ENCODE measurements at places on chromosomes 6 and 20.

DNA sequence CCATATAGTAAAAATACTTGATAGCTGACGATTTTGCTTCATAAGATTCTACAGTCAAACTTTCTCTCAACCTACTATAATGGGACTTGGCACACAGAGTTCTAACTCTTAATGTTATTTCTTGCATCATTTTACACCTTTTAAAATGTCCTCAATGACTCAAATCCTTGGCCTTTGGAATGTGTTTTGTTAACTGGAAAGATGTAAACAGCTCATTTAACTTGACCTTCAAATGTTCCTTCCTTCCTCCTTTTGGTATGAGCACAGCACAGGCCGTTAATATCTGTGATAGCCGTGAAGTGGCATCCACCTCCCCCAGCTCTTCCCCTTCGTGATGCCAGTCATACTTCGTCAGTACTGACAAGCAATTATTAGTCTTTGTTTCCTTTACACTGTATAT, 972.0 kb upstream of the CITED2 start:
- DNase-seq = no peak

GRCh38 chr6:73779943-73780342, 83.9 kb downstream of the CD109 start:
- DNase-seq = no peak

DNA sequence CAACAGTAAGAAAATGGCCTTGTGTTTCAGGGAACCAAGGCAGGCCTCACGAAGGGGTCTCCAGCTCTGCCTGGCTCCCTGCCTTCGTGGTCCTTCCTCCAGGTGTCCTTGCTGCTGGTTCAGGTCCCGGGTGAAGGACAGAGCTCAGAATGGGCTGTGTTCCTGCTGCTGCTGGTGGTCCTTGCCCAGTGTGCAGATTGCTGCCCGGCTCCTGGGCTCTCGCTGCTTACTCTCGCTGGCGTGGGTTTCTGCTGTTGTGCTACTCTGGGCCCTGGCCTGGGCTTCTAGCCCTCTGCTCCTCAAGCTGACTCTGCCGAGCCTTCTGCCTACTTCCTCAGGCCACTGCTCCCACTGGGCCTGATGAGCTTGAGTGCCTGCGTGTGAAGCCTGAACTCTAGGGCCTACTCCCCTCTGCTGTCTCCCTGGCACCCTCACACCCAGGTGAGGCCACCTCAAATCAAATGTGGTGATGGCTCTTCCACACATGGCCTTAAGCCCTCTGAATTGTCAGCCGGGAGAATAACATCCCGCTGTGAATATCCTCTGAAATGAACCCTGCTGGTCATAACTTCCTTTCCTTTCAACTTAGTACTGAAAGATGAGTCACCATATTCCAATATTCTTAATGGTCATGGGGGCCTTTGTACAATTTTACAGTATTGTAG, 171.6 kb downstream of the FOXC1 start:
- DNase-seq = no peak

DNA sequence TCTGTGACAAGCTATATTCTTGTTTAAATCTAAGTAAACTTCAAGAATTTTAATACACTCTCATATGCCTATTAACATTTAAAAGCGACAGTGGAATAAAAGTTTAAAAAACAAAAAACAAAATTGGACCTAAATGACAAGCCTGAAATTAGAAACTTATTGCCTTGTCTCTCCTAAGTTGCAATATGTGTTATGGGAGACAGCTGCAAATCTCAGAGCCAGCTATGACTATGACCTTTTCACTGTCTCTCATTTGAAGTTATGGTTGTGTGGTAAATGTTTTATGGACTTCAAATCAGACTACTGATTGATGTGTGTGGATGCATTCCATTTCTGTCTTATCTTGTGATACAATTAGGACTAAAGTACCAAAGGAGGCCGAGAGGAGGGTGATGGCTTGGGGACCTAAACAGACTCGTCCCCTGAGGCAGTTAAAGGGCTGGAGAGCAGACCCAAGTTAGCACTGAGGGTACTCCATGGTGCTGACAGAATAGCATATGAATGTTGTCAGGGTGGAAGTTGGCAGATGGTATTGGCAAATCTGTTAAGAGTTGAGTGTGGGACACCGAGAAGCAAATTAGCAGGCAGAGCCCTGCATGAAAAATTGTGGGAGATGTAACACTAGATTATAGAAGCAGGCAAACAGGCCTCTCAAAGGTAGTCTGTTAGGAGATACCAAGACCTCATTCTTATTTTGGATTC, 930.1 kb upstream of the MAN1A1 start:
- no peak for DNase-seq

DNA sequence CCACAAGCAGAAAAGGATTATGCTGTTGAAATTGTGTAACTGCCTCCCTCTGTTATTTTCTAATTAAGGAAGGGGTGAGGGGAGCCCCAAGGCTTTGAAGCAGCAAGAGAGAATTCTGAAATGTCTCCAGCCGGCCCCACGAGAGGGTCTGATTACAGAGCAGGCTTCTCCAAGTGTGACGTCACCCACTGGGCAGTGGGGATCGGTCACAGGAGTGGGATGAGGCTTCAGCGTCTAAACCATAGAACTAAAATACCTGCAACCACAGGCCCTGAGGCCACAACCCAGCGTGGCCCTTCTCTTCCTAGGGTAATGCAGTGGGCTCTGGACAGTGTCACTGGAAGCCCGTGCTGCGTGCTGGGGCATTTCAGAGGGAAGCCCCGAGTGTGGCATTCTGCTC, 38.6 kb upstream of the APCDD1L start:
- DNase-seq = no peak

GRCh38 chr6:17012421-17013225, 89.2 kb upstream of the STMND1 start:
- no peak for DNase-seq

DNA sequence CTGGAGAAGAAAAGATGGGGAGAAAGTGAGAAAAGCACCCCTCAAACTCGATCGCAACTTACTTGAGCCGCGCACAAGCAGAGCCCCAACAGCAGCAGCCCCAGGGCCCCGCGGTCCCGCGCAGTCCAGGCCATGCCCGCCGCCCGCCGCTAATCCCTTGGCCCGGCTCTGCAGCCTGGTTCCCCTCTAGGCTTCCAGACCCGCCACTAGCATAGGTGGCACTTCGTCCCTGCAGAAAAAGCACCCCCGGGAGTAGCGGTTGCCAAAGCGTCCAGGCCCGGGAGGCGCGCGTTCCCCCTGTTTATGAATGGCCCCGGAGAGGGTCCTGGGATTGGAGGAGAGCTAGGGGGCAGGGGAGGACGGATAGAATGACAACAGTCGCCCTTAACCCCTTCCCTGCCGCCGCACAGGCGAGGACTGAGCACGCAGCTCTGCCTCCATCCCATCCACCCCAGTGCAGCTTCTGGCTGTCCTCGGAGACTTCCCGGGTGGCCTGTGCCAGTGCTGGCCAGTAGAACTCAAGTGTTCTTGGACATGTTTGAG, 19.9 kb downstream of the COL9A1 start:
- no peak for DNase-seq

DNA sequence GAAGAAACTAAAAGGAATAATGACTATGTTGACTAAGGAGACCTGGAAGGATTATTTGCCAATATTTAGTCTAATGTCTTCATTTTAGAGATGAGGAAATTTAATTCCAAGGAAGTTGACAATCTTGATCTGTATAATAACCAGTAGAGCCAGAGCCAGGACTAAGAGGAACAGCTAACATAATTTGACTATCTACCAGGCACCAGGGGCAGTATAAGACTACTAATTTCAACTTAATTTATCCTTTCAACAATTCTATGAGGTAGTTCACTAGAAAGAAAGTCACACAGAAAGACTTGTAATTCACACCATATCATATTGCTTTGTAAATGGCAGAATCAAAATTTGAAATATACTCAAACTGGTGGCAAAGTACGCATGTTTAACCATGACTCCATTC, 273.0 kb upstream of the STXBP5 start:
- DNase-seq = no peak

DNA sequence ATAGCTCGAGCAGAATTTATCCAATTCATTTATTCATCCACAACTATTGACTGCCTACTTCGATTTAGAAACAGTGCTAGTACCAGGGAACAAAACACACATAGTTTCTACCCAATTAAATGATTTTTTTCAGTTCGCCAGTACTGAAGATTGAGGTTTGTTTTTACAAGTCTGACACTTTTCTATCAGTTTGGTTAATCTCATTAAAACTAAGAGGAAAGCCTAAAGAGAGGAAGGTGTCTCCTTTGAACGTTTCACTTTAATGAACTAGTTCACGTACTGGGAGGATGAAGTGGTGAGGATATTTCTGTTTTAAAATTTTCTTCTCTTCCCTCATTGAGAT, 570 bp upstream of the ANKS1A start:
- DNase-seq = no peak

DNA sequence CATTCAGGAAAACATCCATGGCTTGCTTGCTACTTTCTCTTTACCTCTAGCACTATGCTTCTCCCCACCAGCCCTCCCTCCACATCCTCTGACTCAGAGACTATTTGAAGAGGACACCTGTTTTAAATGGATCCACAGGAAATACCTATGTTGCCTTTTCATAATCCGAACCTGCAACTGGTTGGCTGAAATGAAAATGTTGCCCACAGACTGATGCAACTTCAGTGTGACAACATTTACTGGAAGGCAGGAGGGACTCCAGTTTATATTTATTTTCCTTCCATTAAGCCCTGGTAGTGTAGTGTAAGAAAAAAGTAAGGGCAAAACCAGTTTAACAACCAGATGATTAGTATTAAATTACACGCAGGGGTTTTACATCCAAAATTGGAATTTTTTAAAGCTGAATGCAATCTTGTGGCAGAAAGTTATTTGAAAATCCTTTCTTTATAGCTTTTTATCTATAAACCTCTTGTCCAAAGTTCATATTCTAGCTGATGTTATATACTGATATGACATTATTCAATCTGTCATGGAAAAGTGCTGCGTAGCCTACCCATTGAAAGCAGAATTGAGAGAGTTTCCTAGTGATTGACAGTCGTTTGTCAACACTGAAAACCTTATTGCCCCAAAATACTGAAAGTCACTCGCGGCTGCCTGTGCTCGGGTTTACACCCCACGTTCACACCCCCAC, 881 bp upstream of the AIG1 start:
- no peak for DNase-seq

DNA sequence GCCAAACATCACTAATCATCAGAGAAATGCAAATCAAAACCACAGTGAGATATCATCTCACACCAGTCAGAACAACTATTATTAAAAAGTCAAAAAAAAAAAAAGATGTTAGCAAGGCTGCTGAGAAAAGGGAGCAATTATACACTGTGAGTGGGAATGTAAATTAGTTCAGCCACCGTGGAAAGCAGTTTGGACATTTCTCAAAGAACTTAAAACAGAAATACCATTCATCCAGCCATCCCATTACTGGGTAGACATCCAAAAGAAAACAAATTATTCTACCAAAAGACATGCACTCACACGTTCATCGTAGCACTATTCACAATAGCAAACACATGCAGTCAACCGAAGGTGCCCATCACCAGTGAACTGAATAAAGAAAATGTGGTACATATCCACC, 213.9 kb downstream of the TTLL2 start:
- no peak for DNase-seq

DNA sequence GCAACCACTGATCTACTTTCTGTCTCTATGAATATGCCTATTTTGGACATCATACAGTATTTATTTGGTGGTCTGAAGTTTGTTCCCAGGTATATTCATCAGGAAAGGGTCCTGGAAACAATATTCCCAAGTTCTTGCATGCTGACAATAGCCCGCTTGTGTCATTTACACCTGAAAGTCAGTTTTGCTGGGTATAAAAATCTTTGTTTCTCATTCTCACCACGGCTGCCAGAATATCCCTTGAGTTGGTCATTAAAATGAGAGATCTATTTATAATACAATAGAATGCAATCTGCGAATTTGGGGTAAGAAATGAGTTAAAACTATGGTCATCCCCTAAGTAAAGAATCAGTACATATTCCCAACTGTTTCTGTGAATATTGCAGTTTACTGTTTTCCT, 79.0 kb downstream of the MAN1A1 start:
- DNase-seq = no peak

DNA sequence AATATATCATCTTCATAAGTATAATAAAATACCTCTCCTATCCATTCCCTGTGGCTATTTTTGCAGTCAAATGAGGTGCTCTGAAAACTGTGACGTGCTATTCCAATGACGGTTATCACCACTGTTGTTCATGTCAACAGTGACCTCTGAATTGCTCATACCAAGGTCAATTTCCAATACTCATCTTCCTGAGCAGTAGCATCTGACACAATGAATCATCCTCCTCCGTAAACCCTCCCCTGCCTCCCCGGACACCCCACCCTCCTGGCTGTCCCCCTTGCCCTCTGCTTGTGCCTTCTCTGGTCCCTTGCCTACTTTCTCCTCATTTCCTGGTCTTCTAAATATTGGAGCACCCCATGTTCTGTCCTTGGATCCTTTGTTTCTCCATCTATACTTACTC, 77.7 kb upstream of the SLC22A23 start:
- DNase-seq = no peak

- no peak for DNase-seq
Observed at GRCh38 chr6:166862287-166862977, 93.9 kb downstream of the RNASET2 start.

- no peak for DNase-seq
Observed at GRCh38 chr20:10710991-10711775, 37.4 kb upstream of the JAG1 start.

- DNase-seq = no peak
Observed at GRCh38 chr6:132764370-132764769, 6.7 kb upstream of the VNN2 start.

DNA sequence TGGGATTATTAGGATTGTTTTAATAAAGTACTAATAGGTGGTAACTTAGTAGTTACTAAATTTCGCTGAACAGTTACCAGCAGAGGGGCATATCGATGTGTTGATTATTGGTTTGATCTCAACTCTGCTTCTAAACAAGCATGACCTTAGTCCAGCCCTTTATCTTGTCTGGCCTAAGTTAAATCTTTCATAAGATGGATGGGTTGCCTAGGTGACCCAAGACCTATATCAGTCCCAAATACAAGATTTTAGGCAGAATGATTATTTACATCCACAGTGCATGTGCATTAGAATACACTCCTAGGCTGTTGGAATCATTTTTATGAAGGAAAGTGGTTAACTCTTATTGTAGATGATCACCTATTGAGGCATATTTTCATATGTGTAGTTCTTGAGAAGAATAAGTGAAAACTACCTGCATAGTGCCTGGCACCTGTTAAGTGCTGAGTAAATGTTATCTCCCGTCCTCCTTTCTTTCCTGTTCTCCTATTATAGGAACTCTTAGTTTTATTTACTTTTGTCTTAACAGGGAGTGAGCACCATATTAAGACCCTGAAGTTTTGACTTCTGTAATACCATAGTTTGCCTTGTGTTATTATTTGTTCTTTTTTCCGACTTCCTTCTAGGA, 1.1 kb downstream of the HSF2 start:
- no peak for DNase-seq

GRCh38 chr6:152979116-152979515, 3.7 kb downstream of the FBXO5 start:
- DNase-seq = no peak

- DNase-seq = no peak
Observed at GRCh38 chr20:15700147-15700765, 873.0 kb downstream of the KIF16B start.

GRCh38 chr20:12110711-12111110, 193.0 kb downstream of the BTBD3 start:
- DNase-seq = no peak
